Right ventricle myocardium superior (tissue), 1 donor: ENCODE measurements at places on chromosomes 5 and 9. TPM values are rescaled to one million over a fixed set of nuclear protein-coding genes. Genes with fewer than 3 reads are reported as not detected.
A peak's percentile ranks its signal among the peaks of the same experiment; 100 is the strongest.

- peak; percentile 64 for DNase-seq
Measured at GRCh38 chr9:27351438-27351837, 54.5 kb upstream of the EQTN start.

- peak; percentile 80 for DNase-seq
Measured at GRCh38 chr5:125484742-125485641, 738.6 kb upstream of the ZNF608 start.

- no peak for DNase-seq
Measured at GRCh38 chr5:31481531-31482165, 50.2 kb downstream of the DROSHA start.

DNA sequence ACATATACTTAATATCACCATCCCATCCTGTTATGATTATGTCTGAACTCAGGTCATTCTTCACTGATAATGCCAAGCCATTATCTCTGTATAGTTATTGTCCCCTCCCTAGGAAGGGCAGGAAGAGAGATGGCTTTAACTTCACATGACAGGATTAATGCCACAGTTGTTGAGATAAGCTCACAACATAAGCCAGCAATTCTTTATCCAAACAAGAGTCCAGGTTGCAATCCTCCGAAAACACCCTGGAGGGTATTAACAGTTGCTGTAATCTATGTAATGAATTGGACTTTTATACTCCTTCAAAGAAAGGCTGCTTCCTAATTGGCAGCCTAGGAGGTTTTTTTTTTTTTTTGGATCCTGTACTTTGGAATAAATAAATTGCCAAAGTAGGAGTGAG is 779.4 kb downstream of the SEMA5A start:
- no peak for DNase-seq

DNA sequence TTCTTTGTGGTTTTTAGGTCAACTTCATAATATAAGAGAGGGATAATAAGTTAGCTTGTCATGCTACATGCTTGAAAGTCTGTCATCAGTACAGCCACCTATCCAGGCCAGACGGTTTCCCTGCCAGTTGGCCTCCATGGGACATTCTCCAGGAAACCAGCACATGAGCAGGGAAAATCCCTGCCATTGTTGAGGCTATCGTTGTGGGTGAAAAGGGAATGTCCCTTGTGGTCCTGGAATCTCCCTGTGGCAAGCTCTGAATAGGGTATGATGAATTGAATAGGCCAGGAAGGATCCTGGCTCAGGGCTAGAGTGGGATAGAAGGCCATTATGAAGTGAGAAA is 12.3 kb downstream of the F2RL1 start:
- DNase-seq, result no peak

DNA sequence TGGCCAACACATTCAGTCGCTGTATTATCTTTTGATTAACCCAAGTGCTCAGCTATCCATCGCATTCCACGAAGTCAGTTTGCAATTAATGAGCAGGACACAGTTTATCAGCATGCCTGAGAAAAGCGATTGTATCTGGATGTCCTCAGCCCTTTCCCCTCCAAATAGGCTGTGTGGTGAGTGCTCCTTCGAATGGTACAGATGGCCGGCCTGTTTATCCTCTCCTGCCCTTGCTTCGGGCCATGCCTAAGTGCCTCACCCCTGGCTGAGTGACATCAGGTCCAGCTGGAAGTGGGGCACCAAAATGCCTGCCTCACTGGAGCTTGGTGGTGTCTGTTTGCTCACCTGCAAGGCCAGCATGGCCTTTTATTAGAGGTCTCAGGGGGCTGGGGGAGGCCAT is 317.3 kb downstream of the GADD45G start:
- no peak for DNase-seq

- DNase-seq, result no peak
Measured at GRCh38 chr9:101849102-101849707, 110.8 kb upstream of the GRIN3A start.

DNA sequence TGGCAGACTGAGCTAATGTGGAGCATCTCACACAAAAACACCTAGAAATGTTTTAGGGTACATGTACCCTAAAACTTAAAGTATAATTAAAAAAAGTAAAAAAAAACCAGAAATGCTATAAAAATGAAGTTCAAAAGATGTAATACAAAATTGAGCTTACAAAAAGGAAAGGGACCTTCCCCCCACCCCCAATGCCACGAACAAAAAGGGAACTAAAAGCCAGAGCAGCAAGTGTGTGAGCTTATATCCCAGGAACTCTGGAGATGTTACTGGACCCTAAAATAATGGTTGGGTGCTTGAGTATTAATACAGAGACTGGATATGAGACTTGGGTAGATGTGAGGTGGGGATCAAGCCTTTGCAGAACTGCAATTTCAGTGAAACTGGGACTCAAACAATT is 11.0 kb downstream of the SPATA9 start:
- no peak for DNase-seq

- DNase-seq, result no peak
Measured at GRCh38 chr9:120396931-120397330, 183.0 kb downstream of the CDK5RAP2 start.

Gene UBE2QL1
- total RNA-seq, result 22.8 TPM

Gene PLPP1
- 75.9 TPM for total RNA-seq

Gene ANXA2R
- 0.94 TPM for total RNA-seq
